Stimulated activated CD8-positive, alpha-beta memory T cell treated with anti-CD3 and anti-CD28 coated beads, Interleukin-7, amount 100 ng/mL, for 24 hours (primary cell): ENCODE measurements at places on chromosomes 4 and X.

DNA sequence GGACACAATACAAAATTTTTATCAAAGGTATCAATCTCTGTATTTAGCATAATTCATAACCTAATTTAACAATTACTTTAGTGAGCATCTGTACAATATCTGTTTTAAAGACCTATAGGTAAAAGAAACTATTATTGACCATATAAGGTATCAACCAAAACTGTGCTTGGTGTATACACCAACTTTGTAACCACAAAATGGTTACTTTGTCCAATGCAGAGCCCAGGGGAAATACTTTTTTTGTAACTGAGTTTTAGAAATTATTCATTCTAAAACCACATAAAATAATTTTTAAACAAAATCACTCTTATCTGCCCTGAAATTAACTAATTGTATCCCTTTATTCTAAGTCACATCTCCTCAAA lies 5.0 kb downstream of the CXXC4 start:
- DNase-seq, result no peak

DNA sequence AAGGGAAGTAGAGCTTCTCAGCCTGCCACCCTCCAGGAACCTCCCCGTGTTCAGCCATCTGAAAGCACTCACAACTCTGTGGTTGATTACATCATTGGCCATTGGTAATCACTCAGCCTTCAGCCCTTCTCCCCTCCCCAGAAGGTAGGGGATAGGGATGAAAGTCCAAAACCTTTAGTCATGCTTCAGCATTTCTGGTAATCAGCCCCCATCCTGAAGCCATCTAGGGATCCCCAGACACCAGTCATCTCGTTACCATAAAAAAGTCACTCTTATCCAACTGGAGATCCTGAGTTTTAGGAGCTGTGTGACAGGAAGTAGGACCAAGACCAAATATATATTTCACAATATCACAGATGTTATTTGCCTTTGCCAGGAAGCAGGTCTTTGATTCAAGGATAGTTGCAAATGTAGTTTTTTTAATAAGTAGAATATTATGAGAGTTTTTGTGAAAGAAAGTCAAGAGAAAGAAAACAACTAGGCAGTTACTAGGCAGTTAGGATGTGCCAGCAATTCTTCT lies 364.6 kb upstream of the NOCT start:
- DNase-seq, result no peak

- no peak for DNase-seq
Observed at GRCh38 chrX:23554304-23554703, 113.0 kb upstream of the PRDX4 start.

GRCh38 chr4:6672131-6672530 lies 21.5 kb upstream of the S100P start:
- DNase-seq, result no peak

DNA sequence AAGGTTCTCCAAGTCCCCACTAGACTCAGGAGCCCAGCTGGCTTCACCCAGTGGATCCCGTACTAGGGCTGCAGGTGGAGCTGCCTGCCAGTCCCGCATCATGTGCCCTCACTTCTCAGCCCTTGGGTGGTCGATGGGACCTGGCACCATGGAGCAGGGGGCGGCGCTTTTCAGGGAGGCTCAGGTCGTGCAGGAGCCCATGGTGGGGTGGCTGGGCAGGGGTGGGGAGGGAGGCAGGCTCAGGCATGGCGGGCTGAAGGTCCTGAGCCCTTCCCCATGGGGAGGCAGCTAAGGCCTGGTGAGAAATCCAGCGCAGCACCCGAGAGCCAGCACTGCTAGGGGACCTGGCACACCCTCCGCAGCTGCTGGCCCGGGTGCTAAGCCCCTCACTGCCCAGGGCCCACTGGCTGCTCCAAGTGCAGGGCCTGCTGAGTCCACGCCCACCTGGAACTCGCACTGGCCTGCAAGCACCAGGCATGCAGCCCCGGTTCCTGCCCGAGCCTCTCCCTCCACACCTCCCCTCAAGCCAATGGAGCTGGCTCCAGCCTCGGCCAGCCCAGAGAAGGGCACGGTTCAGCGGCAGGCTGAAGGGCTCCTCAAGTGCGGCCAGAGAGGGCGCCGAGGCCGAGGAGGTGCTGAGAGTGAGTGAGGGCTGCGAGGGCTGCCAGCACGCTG lies 72.7 kb upstream of the SLIT2 start:
- DNase-seq, result no peak

DNA sequence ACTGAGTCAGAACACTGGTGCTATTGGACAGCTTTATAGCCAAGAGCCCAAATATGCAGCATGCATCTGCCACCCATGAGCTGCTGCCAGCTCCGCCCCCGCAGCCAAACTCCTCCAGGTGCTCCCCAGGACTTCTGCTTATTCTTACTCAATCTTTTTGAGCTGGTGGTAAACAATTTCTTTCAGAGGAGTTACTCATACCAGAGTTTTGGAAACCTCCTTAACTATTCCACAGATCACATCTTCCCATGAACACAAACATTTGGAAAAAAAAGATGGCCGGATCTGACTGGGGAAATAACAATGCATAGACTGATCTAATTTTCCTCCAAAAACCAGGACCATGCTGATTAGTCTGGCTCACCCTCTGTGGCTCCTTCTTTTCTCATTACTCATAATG lies 399.9 kb downstream of the GPM6A start:
- no peak for DNase-seq

- DNase-seq, result no peak
Observed at GRCh38 chr4:21801661-21802385, 146.7 kb downstream of the KCNIP4 start.

DNA sequence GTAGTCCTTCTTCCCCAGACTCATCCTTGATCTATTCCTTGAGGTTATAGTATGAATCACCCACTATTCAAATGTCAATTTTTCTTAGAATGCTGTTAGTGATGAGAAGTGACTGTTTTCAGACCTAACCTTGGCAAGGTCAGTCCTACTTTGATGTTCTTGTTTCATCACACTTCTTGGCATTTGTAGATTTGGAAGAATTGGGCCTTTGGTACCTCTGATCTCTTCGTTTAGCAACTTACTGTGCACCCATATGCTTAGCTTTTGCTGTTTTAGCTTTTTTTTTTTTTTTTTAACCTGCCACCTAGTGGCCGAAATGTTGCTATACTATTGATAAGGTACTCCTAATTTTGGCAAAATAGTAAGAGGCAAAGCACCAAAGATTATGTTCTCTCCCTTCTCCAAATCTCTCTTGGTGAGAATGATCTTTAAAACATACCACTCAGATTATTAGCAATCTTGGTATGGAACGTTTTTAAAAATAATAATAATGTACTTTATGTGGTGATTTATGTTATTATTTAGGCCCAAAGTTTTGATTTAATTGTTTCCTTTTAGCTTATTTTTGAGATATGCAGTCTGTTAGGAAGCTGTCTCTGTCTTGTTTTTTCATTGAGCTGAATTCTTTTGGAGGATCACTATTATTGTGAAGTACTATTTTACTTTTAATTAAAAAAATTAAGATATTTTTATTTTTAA lies 16.6 kb downstream of the DCK start:
- no peak for DNase-seq

GRCh38 chr4:35500812-35501211 lies 743.5 kb downstream of the ARAP2 start:
- DNase-seq, result no peak

GRCh38 chrX:71991164-71991563 lies 80.5 kb downstream of the NHSL2 start:
- no peak for DNase-seq

DNA sequence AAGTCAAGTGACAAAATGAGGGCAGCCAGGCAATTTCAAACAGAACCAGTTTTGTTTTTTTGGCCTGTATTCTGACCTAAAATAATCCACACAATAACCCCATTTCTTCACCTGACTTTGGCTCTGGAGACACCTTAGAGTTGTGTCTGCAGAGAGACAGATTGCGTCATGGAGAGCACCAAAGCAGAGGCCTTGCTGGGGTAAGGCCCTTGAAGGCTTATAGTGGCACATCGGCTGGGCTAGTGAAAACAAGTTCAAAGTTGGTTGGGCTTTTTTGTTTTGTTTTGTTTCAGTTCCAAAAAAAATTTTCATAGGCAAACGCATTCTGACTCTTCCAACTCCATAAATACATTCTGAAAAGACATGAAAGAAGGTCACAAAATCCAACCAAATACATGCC lies 34.4 kb downstream of the PARM1 start:
- no peak for DNase-seq
